ENCODE measurements at places on chromosomes 5 and 9.

- DNase-seq = no peak
These were observed 247.8 kb downstream of the AOPEP start for GRCh38 chr9:94974154-94974879.

DNA sequence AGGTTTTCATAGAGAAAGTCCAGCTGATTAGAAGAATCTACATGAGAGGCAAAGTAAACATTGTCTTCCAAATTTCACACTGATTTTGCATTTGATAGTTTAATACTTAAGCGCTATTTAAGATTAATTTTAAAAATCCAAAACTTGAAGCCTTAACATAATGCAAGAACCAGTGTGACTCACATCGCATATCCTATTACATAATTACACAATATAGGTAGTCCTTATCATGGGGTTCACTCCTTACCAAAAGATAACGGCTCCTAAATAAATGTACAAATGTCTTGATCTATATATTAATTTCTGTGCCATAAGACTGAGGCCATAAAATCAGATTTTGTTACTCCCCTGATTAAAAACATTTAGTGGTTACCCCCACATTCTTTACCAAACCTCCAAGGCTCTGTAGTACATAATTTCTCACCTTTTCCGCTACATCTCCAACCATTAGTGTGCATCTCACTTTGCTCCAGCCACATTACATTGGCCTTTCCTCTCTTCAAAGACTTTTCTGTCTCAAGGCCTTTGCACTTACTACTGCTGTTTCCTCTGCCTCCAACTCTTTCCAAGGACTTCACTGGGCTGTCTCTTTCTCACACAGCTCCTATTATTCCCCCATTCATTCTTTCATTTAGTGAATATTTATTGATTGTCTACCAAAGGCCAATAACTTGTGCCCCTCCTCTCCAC lies 1.0 kb downstream of the RIOK2 start:
- no peak for DNase-seq

DNA sequence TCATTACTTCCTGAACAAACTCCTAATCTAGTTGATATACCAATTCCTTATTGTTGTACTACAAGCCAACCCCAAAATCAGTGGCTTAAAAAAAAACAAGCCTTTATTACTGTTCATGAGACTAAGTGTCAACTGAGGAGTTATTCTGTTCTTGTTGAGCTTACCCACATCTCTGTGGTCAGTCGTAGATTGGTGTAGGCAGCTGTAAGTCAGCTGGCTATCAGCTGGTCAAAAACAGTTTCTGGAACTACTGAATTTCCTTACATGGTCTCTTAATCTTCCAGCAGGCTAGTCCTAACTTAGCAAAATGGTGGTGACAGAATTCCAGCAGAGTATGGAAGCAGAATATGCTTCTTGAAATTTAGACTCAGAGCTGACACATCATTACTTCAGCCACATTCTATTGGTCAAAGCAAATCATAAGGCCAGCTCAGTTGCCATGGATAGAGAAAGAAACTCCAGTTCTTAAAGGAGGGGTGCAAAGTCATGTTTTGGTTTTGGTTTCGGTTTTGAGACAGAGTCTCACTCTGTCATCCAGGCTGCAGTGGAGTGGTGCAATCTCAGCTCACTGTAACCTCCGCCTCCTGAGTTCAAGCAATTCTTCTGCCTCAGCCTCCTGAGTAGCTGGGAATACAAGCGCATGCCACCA lies 386.1 kb upstream of the MPDZ start:
- DNase-seq = no peak

DNA sequence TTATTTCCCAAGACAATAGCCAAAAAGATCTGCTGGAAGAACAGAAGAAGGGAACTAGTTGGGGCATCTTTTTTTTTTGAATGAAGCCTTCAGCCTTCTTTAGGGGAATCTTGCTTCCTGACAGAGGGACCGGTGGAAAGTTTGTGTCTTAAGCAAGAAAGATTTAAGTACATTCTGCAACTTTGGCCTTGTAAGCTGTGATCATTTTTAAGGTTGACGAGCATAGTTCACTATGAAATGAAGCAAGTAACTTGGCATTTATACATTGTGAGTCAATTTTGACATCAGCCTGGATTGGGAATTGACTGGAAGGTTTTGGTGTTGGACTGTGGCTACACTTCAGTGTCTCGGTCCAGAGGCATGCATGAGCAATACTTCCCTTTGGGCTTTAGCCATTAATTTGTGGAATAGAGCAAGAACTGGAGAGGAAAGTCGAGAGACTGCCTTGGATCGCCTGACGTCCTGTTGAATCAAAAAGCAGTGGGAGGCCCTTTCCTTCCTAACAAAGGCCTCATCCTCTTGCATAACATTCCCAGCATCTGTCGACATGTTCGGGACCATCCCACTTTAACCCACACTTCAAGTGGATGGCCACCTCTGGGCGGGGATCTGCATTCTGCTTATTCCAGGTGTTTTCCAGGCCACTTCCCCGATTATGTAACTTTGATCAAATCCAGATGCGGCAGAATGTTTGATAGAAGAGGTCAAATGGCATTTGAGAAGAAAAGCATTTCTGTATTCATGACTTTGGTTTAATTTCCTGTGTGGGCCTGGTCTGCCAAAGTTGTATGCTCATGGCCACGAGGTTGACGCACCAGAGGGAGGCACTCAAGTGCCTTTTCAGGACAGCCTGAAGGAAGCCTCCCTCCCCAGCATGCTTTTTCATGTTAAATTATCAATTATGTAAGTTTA lies 12.5 kb downstream of the ABL1 start:
- no peak for DNase-seq

- no peak for DNase-seq
These were observed 76.8 kb downstream of the MRPL36 start for GRCh38 chr5:1722877-1723276.

DNA sequence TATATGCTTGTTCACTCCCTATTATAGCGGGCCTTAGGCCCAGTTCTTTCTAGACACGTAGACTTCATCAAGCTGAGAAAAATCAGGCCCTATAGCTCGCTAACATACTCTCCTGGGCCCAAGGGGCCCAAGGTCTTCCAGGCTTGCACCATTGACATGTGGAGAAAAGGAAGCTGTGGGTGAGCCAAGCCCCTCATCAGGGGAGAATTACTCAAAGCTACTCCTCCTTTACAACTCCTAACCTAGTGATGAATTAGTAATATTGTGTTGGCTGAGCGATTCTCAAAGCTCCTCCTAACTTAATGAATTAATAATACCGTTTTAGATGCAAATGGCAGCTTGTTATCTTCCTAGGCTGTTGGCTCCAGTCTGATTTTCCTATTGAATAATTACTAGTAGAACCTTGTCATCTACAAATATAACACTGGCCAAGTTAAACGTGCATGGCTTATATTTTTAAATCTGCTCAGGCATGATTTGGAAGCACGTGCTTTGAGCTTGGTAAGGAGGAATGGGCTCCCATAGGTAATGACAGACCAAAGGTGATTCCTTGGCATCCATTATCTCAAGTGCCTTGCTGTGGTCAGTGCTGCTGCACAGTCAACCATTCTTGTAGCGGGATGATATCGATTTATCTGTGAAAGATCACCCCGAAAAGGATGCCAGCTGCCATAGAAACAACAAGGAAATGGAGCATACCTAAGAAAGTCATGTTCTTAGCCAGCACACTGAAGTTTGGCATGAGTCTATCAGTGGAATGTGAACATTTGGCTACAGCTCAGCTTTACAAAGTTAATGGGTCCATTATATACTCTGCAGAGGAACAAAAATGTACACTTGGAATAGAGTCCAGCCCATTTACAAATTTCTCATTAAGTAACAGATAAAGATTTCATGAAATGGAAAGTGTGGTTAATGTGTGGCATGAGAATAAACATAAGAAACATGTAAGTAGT lies 23.8 kb downstream of the LVRN start:
- DNase-seq = no peak

- no peak for DNase-seq
These were observed 55.4 kb upstream of the TBC1D2 start for GRCh38 chr9:98310752-98311392.

- DNase-seq = no peak
These were observed 370.0 kb downstream of the ZSWIM6 start for GRCh38 chr5:61701877-61702602.

Data from activated T-cell treated with anti-CD3 and anti-CD28 coated beads for 48 hours (primary cell).